ENCODE measurements at places on chromosomes 12 and 14.

- DNase-seq = no peak
Measured at GRCh38 chr14:60789656-60790055, 55.1 kb downstream of the MNAT1 start.

GRCh38 chr12:118430516-118430915 lies 54.2 kb downstream of the SUDS3 start:
- DNase-seq = no peak

DNA sequence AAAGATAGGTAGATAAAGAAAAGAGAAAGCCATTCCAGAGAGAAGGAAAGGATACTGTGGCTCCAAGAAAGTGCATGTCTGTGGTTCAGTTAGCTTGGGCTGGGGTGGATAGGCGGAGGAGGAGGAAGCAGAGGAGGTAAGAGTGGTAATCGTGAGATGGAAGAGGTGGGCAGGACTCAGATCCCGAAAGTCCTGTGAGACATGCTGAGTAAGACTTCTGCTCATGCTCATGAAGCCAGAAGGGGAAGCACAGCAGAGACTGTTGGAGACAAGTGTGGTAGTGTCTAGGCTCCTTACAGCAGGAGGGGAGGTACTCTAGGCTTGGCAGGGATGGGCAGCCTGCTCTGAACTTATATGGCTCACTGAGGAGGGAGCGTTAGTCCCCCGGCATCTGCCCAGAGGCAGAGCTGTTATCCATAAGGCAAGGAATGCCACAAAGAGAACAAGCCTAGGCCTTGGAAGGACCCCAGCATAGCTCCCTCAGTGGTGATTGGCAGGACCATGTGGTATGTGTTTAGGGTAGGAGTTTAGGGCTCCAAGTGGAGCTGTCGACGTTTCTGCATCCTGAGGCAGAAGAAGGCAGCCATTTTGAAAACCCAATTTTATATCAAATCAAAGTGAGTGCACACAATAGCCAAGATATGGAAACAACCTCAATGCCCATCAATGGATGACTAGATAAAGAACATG lies 135.3 kb downstream of the SMOC1 start:
- no peak for DNase-seq

- DNase-seq = peak; percentile 27
Measured at GRCh38 chr12:41277100-41277945, 89.2 kb downstream of the PDZRN4 start.

DNA sequence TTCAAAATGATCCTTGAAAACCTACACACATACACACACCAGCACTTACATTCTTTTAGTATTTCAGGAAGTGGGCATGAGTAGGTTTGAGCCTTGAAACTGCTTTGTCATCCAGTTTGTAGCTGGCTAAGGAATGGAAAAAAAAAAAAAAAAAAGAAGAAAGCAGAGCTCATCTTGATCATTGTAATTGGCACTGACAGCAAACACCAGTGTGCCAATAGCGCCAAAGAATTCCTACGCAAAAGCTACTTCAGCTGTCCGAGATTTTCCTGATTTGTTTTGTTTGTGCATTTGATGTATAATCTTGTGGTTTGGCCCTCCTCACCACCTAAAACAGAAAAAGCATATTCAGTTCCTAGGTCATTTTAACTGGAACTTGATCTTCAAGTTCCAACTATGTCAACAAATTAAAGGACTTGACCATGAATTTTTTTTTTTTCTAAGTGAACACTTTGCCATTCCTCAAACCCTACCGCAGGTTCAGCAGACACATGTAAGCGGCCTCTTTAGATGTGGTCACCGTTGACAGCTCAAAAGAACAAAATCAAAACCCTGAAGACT lies 57.3 kb downstream of the FLRT2 start:
- no peak for DNase-seq

- no peak for DNase-seq
Measured at GRCh38 chr12:19959353-19959752, 409.0 kb upstream of the PDE3A start.

DNA sequence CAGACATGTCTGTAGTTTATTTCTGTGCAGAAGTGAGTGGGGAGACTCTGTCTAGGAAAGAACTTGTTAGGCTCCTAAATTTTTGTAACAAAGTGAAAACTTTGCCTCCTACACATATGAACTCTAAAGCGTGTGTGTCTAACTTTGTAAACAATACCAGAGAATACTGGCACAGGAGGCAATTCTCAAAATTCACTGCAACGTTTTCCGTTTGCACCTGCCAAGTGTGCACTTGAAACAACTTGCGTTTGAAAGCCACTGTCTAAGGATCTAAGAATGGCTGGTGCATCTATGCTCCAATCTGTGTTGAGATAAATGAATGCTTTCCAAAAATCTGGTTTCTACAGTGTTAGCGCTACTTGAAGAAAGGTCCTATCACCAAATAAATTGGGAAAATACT lies 15.3 kb downstream of the GRIP1 start:
- no peak for DNase-seq

DNA sequence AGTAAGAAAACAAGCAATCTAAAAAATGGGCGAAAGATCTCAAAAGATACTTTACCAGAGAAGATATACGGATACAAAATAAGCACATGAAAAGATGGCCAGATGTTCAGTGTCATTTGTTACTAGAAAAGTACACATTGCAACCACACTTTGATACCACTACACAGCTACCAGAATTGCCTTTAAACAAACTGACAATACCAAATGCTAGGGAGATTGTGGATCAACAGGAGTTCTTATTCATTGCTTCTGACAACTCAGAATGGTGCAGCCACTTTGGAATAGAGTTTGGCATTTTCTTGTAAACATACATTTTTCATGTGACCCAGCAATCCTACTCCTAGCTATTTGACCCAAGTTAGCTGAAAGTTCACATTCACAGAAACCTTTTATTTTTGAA lies 136.3 kb downstream of the FUT8 start:
- DNase-seq = no peak

DNA sequence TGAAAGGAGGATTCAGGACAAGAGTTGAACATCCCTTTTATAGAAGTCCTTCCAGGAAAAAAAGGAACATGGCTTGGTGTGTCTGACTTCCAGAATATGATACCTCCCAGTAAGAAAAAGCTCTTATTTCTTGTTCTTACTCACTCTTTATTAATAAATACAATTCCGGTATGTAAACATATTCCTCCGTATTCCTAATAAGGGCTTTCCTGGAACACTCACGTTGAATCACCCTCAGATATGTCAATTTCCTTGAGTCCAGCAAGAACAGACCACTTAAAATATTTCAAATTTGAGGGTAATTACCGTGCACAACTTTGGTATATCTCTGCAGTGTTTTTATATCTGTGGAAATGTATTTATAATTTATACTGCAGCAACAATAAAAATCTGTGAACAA lies 385.6 kb downstream of the SYT1 start:
- no peak for DNase-seq

GRCh38 chr12:130827432-130827831 lies 11.6 kb downstream of the STX2 start:
- no peak for DNase-seq

- no peak for DNase-seq
Measured at GRCh38 chr14:23633160-23633701, 2.9 kb upstream of the DHRS2 start.

- no peak for DNase-seq
Measured at GRCh38 chr14:54444681-54445080, 3.5 kb upstream of the CNIH1 start.

GRCh38 chr12:44961887-44962286 lies 85.8 kb upstream of the NELL2 start:
- no peak for DNase-seq

DNA sequence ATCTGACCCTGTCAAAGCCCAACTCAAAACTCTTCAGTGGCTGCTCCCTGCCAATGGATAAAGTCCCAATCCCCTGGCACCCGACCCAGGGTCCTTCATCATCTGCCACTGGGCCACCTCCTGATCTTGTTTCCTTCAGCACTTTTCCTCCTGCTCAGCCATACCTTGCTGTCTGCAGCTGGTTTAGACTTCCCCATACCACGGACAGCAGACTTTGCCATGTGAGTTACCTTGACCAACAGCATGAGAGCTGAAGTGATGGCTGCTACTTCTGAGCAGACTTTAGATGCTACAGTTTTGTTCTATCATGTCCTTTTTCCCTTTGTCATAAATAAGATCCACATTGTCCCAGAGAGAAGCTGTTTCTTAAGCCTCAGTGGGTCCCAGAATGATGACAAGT lies 33.3 kb upstream of the STON2 start:
- DNase-seq = no peak

- DNase-seq = no peak
Measured at GRCh38 chr14:35750202-35750904, 58.7 kb downstream of the RALGAPA1 start.

DNA sequence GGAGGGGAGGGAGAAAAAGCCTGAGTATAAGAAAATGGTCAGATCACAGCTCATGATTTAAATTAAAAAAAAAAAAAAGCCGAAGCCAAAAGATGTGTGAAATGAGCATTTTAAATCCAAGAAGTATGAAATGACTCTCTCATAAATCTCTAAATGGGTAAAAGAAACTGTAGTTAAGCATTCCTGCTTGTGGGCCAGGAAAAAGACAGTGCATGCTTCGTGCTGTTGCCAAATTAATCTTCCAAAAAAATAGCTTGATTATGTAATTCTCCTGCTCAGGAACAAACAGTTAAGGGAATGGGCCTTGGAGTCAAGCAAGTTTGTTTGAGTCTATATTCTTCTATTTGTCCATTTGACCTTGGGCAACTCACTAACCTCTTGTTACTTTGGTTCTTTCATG lies 325.4 kb upstream of the SEL1L start:
- DNase-seq = no peak

DNA sequence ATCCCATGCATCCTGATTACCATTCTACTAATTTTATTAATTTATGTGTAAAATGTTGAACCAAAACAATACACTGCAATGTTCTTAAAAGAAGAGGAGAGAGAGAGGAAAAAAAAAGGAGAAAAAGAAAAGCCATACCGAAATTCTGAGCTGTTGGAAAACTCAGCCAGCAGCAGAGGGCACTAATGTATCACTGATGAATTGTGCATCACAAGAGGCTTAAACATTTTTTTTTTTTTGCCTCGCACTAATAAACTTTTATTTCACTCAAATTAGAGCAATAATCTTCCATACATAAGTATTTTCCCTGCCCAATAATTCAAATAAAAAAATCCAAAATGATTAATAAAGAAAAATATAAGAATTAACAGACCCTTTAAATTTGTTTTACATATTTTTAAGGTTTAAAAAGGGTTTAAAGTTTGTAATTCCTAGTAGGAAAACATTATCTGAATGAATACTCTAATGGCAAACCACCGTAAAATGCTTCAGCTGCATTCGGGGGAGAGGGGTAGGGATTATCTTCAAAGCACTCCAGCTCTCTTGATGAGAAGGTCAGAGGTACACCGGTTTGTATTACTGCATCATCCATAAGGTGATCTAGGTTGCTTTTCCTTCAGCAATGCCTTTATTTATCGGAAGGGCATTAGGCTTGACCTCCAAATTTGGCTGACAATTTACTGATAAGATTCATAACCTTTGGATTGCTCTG lies 41.9 kb downstream of the ATP23 start:
- no peak for DNase-seq

DNA sequence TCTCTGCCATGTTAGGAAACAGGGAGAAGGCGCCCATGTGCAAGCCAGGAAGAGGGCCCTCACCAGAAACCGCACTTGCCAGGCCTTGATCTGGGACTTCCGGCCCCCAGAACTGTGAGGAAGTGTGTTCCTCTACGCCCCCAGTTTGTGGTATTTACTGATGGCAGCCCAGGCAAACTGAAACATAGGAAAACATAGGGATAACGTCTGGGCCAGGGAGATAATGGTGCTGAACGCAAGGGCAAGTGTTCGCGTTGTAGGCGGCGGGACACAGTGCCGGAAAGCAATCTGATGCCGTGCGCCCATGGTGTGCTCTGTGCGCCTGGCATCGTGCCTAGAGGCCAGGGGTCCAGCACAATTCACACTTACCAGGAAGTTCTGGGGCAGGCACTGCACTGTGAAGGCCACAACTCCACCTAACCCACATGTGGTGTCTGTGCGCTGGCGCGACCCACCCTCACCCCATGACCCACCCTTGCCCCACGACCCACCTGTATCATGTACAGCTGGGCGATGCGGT lies 53.6 kb downstream of the ARL6IP4 start:
- DNase-seq = no peak

GRCh38 chr14:78967111-78967809 lies 797.1 kb downstream of the NRXN3 start:
- DNase-seq = peak; percentile 27

GRCh38 chr14:74528406-74528805 lies 34.8 kb downstream of the ISCA2 start:
- DNase-seq = no peak

DNA sequence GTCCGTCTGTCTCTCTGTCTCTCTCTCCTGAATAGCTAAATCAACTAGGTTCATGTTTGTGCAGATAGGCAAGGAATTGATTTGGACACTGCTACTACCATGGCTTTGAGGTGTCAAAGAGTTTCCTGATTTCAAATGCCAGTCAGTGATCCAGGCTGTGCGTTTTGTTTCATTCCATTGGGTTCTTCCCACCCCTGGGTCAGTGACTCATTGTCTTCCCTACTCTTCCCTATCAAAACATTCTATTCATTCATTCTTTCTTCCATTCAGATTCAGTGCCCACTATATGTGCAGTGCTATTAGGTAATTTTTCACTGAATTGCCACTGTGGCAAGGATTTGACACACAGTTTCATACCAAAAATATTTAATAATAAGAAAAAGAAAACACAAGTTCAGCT lies 50.4 kb downstream of the RPH3A start:
- no peak for DNase-seq

GRCh38 chr12:128797119-128798118 lies 26.3 kb downstream of the SLC15A4 start:
- DNase-seq = peak; percentile 46

GRCh38 chr14:43938588-43939281 lies 568.3 kb downstream of the FSCB start:
- DNase-seq = no peak

DNA sequence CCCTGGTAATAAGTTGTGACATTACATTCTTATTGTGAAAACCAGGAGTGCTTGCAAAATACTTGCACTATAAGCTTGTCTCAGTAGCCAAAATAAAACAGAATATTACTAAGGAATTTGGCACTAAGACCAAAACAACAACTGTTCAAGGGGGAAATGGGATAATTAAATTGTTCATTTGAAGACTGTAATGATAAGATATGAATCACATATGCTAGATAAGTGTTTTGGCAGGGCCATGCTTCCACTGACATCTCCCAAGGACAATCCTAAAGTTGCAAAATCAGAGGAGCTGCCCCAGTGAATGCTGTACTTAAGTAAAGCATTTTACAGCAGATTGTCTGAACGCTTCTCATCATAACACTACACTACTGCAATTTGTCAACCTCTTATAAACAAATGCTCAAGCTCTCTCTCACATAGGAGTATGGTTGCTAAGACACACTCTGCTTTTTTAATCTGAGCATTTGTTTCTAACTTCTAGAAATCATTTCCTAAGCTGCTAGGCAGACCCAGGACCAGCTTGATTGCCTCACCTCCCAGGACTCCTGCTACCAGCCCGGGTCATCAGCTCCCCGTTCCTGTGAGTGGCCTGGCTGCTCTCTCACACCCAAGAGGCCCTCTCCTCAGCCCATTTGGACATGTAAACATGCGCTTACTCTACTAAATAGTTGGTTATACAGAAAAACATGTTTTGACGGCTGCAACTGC lies 191.5 kb downstream of the PAX9 start:
- DNase-seq = no peak
